Cardiac fibroblast (primary cell): ENCODE measurements at places on chromosomes 1 and 21.

DNA sequence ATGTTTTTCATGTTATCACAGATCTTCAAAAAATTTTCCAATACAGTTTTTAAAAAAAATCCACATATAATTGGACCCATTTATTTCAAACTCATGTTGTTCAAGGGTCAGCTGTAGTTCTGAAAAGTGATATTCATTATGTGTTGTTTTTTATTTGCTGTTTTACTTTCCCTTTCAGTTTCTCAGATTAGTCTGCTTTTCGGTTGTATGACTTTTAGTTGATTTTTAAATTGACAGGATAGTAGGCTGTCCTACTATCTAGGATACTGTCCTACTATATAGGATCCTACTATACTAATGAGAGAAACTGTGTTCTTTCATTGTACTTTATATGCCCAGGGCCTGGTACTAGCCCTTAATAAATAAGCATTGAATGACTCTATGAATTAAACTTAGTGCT lies 33.6 kb upstream of the GPR52 start:
- no peak for DNase-seq

DNA sequence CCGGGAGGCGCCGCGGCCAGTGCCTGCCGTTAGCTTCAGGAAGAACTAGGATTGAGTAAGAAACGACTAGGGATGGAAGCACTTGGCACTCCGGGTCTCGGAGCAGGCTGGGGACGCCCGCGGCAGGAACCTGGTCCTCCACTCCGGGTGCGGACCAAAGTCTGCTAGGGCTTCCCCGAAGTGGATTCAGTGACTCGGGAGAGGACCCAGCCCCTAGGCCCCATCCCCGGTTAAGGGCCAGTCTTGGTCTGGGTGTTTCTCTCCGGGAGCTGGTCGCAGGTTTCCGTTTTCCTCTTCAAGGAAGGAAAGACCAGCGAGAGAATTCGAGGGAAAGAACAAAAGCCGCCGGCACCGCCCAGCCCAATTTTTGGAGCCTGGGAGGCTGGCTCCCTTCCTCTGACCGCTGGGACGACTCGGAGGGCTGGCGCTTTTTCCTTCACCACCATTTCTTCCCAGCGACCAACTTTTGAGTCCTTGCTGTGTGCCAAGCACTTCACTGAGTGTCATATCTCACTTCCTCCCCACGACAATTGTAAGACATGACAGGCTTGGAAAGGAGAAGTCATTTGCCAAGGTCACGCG lies 16.8 kb upstream of the STMN1 start:
- DNase-seq, result peak; percentile 12

DNA sequence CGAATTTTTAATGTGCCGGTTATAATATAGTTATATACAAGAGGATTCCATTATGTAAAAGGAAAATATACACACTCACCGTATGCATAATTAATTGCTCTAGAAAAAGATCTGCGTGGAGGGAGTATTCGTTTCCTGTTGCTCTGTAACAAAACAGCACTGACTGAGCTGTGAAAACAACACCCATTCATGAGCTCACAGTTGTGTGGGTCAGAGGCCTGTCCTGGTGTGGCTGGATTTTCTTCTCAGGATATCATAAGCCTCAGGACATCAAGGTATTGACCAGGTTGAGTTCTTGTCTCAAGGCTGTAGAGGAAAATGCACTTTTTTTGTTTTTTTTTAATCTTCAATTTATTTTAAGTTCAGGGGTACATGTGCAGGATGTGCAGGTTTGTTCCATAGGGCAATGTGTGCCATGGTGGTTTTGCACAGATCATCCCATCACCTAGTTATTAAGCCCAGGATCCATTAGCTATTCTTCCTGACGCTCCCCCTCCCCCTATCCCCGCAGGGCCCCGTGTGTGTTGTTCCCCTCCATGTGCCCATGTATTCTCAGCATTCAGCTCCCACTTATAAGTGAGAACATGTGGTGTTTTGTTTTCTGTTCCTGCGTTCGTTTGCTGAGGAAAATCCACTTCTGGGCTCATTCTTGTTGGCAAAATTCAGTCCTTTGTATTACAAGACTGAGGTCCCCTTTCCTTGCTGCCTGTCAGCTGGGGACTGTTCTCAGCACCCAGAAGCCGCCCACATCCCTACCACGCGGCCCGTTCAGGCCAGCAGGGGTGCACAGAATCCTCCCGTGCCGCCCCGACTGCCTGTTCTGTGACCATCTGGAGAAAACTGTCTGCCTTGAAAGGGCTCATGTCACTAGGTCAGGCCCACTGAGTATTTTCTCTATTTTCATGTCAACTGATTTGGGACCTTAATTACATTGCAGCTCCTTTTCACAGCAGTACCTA lies 87.4 kb upstream of the ERRFI1 start:
- DNase-seq, result peak; percentile 36

DNA sequence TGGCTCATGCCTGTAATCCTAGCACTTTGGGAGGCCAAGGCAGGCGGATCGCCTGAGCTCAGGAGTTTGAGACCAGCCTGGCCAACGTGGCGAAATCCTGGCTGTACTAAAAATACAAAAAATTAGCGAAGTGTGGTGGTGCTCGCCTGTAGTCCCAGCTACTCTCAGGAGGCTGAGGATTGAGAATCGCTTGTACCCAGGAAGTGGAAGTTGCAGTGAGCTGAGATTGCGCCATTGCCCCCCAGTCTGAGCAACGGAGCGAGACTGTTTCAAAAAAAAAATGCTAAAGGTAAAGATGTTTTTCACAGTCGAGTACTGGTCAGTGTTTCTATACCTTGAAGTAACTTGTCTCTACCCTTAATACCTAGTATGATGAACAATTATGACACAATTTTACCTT lies 11.1 kb downstream of the GLRX2 start:
- DNase-seq, result no peak

GRCh38 chr1:26853156-26853555 lies 9.8 kb upstream of the SFN start:
- DNase-seq, result peak; percentile 88

- DNase-seq, result no peak
These were observed 29.9 kb upstream of the NADK start for GRCh38 chr1:1808206-1808605.

GRCh38 chr1:169457443-169457842 lies 28.3 kb downstream of the SLC19A2 start:
- no peak for DNase-seq

GRCh38 chr21:29671728-29672127 lies 268.1 kb downstream of the GRIK1 start:
- no peak for DNase-seq
